NCI-H460 (cell line): ENCODE measurements at places on chromosomes 4 and X. TPM values are rescaled to one million over a fixed set of nuclear protein-coding genes. Genes with fewer than 3 reads are reported as not detected.

The DDX53 gene
- not detected in 2 replicates for total RNA-seq

The CENPU gene
- total RNA-seq = 33.9 and 36.9 TPM in 2 replicates

The TMSB15C gene
- 5.0 and 6.0 TPM in 2 replicates for total RNA-seq

The RELL1 gene
- 19.0 and 21.7 TPM in 2 replicates for total RNA-seq

The CCDC110 gene
- 0.12 TPM in 1 of 2 replicates, not detected in the other for total RNA-seq

The MAGEB6B gene
- not detected in 2 replicates for total RNA-seq

The SLITRK4 gene
- 95.2 and 109 TPM in 2 replicates for total RNA-seq

The IL15 gene
- 4.6 and 5.9 TPM in 2 replicates for total RNA-seq

The XAGE1A gene
- 0.25 TPM in 1 of 2 replicates, not detected in the other for total RNA-seq

The TENM3 gene
- 13.5 and 13.8 TPM in 2 replicates for total RNA-seq

The DACH2 gene
- total RNA-seq = 0.02 TPM in 1 of 2 replicates, not detected in the other

The IL3RA gene
- total RNA-seq = 0.27 and 0.40 TPM in 2 replicates

The GAGE12F gene
- total RNA-seq = not detected in 2 replicates

The ENPP6 gene
- total RNA-seq = not detected in 2 replicates

The CCNB3 gene
- total RNA-seq = 0.54 and 0.63 TPM in 2 replicates

The F8A2 gene
- not detected in 2 replicates for total RNA-seq

The F8 gene
- 3.4 and 5.3 TPM in 2 replicates for total RNA-seq

The ETDB gene
- total RNA-seq = not detected in 2 replicates

The EFHC2 gene
- not detected in 2 replicates for total RNA-seq

The TCEAL2 gene
- total RNA-seq = not detected in 2 replicates

The HELT gene
- not detected in 2 replicates for total RNA-seq

The NXF2B gene
- not detected in 2 replicates for total RNA-seq

The PWWP3B gene
- 0.06 and 0.12 TPM in 2 replicates for total RNA-seq

The RHOXF2B gene
- 0.23 TPM in 1 of 2 replicates, not detected in the other for total RNA-seq

The FMR1NB gene
- not detected in 2 replicates for total RNA-seq

The SFRP2 gene
- not detected in 2 replicates for total RNA-seq

The RBM47 gene
- 40.2 and 47.3 TPM in 2 replicates for total RNA-seq

The FABP2 gene
- total RNA-seq = not detected in 2 replicates

The TXK gene
- 2.5 TPM in 2 replicates for total RNA-seq

The RP2 gene
- 13.7 and 17.2 TPM in 2 replicates for total RNA-seq

The SPRY1 gene
- total RNA-seq = 1.4 and 1.7 TPM in 2 replicates

The TCP11X2 gene
- total RNA-seq = not detected in 2 replicates

The SLC6A14 gene
- total RNA-seq = not detected in 2 replicates

The SRPK3 gene
- total RNA-seq = 0.12 and 0.17 TPM in 2 replicates

The MID1IP1 gene
- 157 and 166 TPM in 2 replicates for total RNA-seq

The DNAJB14 gene
- 27.6 and 29.8 TPM in 2 replicates for total RNA-seq

The RAB41 gene
- not detected in 2 replicates for total RNA-seq

The EMCN gene
- total RNA-seq = not detected in 2 replicates

The CABS1 gene
- not detected in 2 replicates for total RNA-seq

The CNKSR2 gene
- total RNA-seq = 13.0 and 14.9 TPM in 2 replicates

The TLL1 gene
- 0.17 and 0.20 TPM in 2 replicates for total RNA-seq

The CTAG2 gene
- not detected in 2 replicates for total RNA-seq
